Lower leg skin (tissue), 4 donors: ENCODE measurements at places on chromosomes 5 and 9. TPM values are rescaled to one million over a fixed set of nuclear protein-coding genes. Genes with fewer than 3 reads are reported as not detected.

The PCDHA6 gene
- not detected for total RNA-seq

DNA sequence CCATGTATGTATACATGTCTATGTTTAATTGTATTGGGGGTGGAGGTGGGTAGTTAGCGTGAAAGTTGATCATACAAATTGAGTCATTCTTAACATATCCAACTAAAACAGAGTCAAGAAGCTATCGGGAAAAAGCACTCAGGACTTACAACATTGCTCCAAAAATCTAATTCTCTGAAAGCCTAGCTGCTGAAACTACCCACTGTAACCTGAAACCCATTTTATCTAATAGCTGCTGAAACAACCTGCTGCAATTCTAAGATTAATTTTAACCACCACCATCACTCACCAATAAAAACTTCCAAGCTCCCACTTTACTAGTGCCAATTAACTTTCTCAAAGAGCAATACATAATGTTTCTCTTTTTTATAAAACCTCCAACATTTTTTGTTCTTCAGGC, 32.2 kb downstream of the KCNV2 start:
- DNase-seq, result no peak

The ZDHHC11B gene
- total RNA-seq, result 19.0 TPM

- DNase-seq, result no peak
These were observed 6.7 kb upstream of the TMEM141 start for GRCh38 chr9:136784249-136784996.

The FOXD1 gene
- total RNA-seq, result 2.0 TPM

DNA sequence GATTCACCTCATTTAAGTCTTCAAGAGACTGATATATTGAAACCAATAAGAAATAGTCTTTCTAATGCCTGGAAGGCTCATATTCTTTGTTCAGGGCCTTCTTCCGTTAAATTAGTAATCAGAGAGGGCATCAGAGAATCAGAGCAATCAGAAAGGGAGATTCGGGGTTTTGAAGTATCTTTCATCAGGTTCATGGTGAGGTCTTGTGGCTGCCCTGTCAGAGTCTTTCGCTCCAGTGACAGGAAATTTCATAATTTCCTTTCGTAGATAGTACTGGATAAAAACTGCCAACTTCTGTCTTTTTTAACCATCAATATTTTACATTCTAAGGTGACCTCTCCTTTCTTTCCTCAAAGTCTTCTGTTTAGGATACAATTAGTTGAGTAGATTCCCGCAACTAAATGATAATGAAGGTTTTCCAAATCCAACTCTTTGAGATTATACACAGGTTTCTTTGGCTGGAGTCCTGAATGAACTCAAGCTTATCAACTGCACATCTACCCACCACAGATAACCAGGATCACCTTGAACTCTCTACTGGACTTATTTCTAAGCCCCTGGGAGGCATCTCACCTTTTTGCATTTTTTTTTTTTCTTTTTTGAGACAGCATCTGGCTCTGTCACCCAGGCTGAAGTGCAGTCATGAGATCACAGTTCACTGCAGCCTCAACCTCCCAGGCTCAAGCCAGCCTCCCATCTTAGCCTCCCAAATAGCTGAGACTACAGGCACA, 5.5 kb downstream of the IL31RA start:
- DNase-seq, result no peak

DNA sequence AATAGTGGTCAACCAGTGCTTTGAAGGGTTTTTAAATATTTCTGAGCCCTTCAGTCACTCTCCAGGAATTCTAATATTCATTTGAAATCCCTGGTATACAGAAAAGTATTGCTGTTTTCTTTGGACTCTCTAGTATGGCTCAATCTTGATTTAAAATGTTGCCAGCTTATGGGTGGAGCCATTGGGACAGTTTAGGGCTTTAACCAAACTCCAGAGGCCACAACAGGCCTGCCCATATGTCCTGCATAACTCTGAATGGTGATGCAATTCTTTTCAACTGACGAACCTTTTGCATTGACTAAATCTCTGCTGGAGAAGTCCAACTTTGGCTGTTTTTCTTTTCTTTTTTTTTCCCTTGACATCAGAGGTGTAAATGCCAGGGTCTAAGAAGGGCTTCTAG, 10.3 kb upstream of the ANKHD1 start:
- DNase-seq, result no peak

The PPP1R26 gene
- total RNA-seq, result 11.5 TPM

The CD180 gene
- total RNA-seq, result 0.19 TPM

The HNRNPAB gene
- total RNA-seq, result 76.4 TPM

DNA sequence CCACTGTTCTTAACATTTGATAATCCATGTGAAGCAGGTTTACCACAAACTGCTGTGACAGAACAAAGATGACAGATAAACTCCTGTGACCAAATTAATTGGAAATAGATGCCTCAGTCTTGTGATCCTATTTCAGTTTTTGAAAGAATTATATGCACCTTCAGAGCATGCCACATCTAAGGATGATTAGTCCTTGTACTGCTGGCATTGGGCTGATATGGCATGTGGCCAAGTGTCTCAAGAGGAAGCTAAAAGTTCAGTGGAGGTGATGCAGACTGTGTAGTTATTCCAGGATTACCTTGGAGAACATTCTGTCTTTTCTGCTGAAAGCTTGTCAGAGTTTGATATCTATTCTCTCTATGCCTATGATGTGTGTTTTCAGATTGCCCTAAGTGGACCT, 314.4 kb upstream of the EFNA5 start:
- no peak for DNase-seq

DNA sequence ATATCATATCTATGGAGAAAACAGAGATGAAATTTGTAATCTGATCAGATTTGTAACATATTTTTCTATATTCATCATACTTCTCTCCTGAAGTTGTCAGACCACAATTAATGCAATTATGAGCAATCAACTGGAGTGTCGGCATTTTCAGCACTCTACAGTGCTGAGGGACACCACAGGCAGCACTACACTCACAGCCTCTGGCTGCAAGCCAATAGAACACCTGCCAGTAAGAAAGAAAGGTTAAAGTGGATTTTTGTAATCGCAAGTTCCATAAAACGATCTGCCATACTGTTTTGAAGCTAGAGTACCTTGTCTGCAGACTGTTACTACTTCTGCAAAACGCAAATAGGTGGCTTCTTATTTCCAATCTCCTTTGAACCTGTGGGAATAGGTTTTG, 147.6 kb downstream of the ADAMTS6 start:
- DNase-seq, result no peak

GRCh38 chr5:125152044-125152443, 405.6 kb upstream of the ZNF608 start:
- no peak for DNase-seq

GRCh38 chr5:76469656-76470290, 66.7 kb downstream of the IQGAP2 start:
- no peak for DNase-seq

GRCh38 chr5:33309068-33309467, 131.7 kb upstream of the TARS1 start:
- no peak for DNase-seq

The PTGES gene
- total RNA-seq, result 27.5 TPM

- no peak for DNase-seq
These were observed 6.5 kb downstream of the PPP6C start for GRCh38 chr9:125183054-125183453.
